ENCODE measurements at places on chromosomes 5 and 9. TPM values are rescaled to one million over a fixed set of nuclear protein-coding genes. Genes with fewer than 3 reads are reported as not detected.

DNA sequence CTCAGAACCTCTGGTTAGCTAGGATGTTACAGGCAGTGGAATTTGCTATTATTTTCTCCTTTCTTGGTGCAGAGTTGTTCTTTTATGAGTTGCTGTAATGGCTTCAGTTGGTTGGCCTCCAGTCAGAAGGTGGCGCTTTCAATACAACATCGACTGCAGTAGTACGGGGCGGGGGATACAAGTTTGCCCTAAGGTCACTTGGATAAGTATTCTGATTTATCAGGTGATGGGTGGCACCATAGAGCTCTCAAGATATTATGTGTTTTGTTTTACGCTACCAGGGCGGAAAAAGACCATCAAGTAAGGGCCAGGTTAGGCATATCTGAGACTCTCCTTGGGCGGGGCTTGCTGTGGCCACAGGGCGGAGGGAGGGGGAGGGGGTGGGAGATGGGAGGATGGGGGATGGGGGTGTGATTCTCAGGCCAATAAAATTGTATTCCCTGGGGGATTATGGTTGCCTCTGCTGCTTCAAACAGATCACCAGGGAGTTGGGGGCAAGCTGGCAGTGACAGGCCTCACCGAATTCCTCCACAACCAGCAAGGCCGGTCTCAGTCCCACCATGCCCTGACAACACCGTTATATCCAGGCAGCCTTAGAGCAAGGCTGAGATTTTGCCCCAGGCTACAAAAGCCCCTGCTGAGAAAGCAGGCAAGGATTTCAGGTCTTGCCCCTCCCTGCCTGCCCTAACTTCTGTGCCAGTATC lies 15.9 kb upstream of the RNF38 start:
- H3K36me3 ChIP-seq = peaks cover 10% of the 10 kb centered on the region
- no peaks in the 10 kb centered on the region for H3K27me3 ChIP-seq
- peaks cover 10% of the 10 kb centered on the region for H3K4me1 ChIP-seq
- no peak for DNase-seq
- H3K4me3 ChIP-seq = no peak overlapping the region

Gene EIF4E1B
- not detected for total RNA-seq

Gene CTNNA1
- 34.4 TPM for total RNA-seq

GRCh38 chr5:180673371-180674089 lies 24.1 kb upstream of the FLT4 start:
- DNase-seq = no peak
- H3K36me3 ChIP-seq = no peaks in the 10 kb centered on the region
- peaks cover 14% of the 10 kb centered on the region for H3K4me1 ChIP-seq
- no peak overlapping the region for H3K4me3 ChIP-seq
